Forelimb muscle (tissue), 1 donor: ENCODE measurements at places on chromosomes 7 and 10.

- DNase-seq = no peak
Measured at GRCh38 chr7:140276001-140276400, 99.2 kb upstream of the KDM7A start.

DNA sequence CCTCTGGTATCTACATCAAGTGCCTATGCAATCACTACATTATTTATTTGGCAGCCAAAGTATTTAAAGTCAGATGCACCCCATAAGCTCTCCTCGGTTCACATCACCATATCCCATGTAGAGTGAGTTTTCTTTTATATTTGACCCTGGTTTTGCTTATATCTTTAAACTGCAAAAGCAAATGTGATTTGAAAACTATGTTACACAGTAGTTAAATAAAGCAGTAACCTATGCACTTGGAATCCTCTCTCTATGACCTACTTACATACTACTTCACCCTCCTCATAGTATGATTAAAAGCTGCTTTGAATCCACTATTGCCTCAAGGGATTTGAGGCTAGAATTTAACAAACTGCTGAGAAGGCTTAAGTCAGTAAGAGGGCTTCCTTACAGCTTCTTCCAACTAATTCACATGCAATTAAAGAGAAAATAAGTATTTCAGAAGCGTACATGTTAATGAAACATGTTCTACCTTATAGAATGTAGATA, 2.2 kb upstream of the CELF2 start:
- no peak for DNase-seq

DNA sequence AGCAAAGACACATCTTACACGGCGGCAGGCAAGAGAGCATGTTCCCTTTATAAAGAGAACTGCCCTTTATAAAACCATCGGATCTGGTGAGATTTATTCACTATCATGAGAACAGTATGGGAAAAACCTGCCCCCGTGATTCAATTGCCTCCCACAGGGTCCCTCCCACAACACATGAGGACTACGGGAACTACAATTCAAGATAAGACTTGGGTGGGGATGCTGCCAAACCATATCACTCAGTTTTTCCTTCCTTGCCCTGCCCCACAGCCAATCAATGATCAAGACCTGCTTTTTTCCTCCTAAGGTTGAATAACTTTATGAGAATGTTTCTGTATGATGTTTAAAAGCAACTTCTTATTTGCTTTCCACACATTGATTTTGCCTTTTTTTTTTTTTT, 3.1 kb upstream of the PTPRE start:
- DNase-seq = no peak

- no peak for DNase-seq
Measured at GRCh38 chr10:86253091-86254072, 113.2 kb downstream of the GRID1 start.

- DNase-seq = no peak
Measured at GRCh38 chr7:151851782-151852181, 25.1 kb downstream of the PRKAG2 start.

GRCh38 chr10:71543608-71544170, 147.0 kb downstream of the CDH23 start:
- no peak for DNase-seq

DNA sequence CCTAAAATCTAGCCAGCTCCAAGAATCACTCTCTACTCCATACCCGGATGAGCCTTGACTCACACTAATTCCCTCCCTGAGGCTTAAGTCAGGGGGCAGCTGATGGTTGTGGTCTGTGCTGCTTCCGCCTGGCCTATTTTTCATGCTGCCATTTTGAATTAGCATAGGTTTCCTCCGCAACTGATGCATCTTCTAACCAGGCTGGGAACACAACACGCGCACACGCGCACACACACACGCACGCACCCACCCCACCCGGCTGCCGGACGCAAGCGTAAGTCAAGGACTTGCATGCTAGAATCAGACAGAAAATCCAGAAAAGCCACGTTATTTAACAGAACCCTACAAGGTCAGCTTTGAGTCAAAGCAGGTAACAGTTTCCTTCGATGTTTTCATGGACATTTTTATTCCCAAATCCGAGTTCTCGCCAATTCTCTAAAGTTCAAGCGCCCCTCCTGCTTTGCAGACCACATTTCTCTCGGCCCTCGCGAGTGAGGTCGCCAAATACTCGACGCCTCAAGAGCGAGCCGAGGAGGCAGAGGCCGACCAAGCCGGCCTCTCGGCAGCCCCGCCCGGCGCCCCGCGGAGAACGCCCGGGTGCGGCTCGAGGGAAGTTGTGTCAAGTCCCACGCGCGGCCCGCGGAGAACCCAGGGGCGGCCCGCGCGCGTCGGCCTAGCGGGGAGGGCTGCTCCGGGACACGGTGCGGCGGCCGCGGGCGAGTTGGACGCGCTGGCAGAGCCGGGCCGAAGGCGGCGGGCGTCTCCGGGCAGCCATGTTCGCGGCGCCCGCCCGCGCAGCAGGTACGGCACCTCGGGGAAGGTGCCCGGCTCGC, 961 bp downstream of the SCRN1 start:
- DNase-seq = no peak

GRCh38 chr10:133327651-133328357, 8.9 kb downstream of the CALY start:
- DNase-seq = no peak

- DNase-seq = no peak
Measured at GRCh38 chr7:107854989-107855388, 36.0 kb upstream of the DLD start.

DNA sequence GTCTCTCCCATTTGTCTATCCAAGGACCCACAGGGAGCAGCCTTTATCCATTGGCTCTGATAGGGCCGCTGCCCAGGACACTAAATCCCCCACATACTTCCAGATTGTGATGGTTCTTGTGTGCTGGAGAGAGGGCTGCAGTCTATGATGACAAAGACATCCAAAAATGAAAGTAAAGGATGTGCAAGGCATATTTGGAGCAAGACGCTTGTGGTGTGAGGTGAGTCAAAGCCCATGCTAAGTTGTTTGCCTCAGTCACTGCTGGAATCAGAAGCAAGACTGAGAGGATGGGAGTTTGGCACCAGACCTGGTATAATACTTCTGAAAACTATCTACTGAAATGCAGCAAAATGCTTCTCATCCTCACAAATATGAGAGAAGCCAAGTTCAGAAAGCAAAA, 22.7 kb downstream of the ZNF22 start:
- no peak for DNase-seq

DNA sequence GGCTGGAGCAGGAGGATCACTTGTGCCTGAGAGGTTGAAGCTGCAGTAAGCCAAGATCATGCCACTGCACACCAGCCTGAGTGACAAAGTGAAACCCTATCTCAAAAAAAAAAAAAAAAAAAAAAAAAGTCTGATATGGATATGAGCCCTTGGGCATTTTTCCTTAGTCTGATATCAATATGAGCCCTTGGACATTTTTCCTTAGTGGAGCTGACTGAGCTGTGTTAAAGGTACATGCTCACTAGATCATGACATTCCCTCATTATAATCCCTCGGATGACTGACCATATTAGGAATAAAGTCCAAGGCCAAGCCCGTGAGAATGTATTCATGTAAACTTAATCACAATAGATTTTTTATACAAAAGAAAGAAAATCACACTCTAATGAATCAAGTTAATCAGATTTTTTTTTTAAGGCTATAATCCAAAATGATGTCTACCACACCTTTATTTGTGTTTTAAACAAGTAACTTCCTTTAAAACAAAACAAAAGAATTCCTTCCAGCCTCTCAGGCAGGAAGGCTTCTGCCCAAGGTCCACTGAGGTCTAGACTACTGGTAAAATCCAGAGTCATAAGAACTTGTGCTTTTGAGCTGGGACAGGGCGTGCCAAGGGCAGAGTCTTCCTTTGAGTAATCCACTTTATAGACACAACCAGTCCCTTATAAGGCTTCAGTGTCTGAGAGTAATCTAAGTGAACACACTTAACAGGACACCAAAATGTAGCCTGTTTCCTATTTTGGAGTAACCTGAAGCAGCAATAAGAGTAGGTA, 5.5 kb downstream of the PPA1 start:
- no peak for DNase-seq

GRCh38 chr10:68871731-68872342, 29.3 kb upstream of the DDX50 start:
- DNase-seq = peak; percentile 82

GRCh38 chr7:125184801-125185200, 255.2 kb upstream of the POT1 start:
- DNase-seq = no peak
